ENCODE measurements at places on chromosomes 4 and X.
A peak's percentile ranks its signal among the peaks of the same experiment; 100 is the strongest.

DNA sequence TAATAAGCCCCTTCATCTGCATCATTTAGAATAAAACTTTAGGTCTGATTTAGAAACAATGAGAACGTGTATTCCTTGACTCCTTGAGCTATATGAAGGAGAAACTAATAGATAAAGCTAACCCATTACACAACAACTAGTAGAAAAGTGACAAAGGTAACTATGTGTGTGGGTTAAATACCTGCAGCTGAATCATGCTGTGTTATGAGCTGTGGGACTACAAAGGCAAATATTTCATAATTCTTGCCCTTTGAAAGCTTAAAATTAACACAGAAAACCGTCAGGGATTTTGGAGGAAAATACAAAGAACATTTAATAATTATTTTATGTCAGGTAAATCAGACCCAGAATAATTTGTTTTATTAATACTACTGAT lies 898 bp upstream of the NDP start:
- no peak for DNase-seq

DNA sequence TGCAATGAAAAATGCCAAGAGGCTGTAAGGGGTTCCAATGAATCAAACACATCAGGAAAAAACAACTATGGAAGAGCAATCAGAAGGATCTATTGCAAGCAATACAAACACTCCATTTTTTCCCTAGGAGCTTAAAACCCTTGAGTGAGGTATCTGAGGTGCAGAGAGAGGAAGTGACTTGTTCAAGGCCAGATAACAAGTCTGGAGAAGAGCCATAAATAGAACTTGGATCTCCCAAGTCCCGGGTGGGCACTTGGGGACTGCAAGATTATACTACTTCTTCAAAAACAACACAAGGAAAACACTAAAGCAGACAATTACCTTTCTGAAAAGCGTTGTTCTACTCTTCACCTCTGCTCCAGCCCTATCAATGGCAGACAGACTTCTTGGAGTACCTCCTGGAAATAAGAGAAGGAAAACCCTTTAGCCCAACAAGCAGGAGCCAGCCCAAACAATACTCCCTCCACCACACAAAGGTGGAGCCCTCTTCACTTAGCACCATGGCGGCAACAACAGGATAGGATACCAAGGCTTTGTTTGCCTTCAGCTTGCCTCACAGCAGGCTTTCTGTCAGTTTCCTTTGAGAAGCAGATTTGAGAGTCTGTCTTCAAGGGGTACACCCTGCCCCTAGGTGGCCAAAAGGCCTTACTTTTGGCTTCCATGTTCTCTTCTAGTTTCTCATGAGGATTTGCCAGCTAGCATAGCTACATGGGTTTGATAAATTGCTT lies 26.0 kb downstream of the AIFM1 start:
- peak; percentile 34 for DNase-seq

GRCh38 chr4:134668237-134668636 lies 466.6 kb upstream of the PABPC4L start:
- no peak for DNase-seq

GRCh38 chr4:60259781-60260180 lies 940.3 kb upstream of the ADGRL3 start:
- DNase-seq = no peak

DNA sequence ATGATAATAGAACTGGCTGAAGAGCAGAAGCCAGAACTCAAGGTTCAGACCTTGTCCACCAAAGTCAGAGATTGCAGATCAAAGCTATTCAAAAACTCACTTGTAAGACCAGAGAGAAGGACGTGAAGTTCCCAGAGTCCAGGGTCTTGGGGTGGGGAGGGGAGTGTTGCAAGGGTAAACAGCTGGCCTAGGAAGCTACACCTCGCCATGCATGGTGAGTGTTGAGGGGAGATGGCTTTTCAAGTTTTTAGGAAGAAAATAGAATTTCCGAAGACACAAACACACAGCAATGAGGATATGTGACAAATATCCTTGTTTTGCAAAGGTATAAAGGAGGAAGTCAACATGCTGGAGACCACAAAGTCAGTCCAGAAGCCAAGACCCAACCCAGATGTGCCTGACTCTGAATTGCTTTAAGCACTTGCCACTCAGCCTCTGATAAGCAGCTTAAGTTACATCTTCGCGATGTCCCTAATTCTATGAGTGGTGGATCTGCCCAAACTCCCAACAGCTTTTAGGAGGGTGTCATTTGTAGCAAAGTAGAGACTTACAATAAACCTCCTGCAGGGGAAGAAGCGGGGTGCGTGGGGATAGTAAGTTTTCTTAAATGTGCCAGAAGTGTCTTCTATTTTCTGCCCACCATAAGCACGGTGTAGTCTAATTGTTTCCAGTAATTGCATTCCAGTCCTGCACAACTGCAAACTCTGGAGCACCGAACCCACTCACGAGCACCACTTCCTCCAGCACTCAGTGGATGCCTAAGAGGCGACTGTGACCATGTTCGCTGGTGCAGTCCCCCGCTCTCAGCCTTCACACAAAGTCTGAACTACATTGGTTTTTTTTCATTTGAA lies 26.5 kb downstream of the HAND2 start:
- DNase-seq = no peak

DNA sequence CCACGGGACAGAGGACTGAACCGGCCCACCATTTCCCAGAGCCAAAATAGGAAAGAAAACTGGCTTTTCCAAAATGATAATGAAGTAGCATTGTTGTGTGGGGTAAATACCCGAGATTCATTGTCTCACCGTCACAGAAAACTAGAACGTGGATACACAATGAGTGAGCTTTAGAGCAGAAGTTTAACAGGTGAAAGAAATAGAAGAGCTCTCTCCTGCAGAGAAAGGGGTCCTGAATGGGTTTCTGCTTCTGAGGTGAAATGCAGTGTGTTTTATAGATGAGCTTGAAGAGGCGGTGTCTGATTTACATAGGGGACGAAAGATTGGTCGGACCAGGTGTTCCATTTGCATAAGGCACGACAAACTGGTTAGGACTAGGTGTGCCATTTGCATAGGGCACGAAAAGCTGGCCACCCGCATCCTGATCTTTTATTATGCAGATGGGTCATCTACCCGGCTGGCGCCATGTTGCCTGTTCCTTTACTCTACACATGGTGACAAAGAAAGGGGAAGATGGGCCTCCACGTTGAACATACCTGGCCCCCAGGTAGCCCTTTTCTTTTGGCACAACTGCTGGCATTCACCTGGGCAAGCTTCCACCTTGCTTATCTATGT lies 118.1 kb downstream of the ATXN3L start:
- no peak for DNase-seq

- DNase-seq = peak; percentile 65
These were observed 168.5 kb upstream of the STK26 start for GRCh38 chrX:131854581-131854980.

DNA sequence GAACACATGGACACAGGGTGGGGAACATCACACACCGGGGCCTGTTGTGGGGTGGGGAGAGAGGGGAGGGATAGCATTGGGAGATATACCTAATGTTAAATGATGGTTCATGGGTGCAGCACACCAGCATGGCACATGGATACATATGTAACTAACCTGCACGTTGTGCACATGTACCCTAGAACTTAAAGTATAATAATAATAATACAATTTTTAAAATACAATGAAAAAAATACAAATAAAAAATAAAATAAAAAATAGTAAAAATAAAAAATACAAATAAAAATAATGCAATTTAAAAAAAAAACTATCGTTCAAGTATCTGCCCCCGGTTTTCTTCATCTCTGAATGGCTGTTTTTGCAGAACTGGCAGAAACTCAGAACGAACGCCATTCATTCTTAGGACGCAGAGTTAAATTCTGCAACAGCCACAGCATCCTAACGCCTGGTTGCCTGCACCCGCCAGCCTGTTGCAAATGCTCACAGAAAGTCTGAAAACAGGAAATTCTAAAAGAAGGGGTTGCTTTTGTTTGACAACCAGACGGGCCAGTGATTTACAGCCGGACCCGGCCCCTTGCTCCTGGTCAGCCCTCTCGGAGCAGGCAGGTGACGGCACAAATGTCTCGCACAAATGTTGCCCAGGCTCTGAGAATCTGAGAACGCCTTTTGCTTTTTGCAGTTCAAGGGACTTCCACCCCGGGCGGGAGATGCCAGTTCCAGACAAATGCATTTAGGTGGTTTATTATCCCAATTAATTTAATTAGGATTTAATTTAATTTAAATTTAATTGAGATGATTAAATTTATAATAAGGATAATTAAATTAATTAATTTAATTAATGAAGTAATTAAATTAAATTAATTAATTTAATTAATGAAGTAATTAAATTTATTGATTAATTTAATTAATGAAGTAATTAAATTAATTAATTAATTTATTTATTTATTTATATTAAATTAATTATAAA lies 47.8 kb downstream of the CRLF2 start:
- DNase-seq = peak; percentile 57

- DNase-seq = no peak
These were observed 19.5 kb downstream of the SAT1 start for GRCh38 chrX:23802431-23802830.

DNA sequence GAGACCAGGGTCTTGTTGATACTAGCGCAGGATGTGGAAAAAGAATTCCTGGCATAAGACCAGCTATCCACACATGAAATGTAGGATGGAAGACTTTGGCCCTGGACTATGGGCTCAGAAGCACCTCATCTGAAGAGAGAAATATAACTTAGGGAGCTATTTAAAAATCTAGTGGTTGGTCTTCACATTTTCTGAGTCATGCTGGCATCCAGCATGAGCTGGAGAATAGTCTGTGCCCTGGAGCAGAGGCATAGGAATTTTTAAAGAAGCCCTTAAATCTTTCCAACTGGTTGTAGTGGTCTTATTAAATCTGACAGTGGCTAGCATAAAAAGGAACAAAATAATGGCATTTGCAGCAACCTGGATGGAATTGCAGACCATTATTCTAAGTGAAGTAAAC lies 86.3 kb downstream of the SMARCA5 start:
- DNase-seq = no peak

GRCh38 chr4:151629097-151629783 lies 131.6 kb downstream of the GATB start:
- DNase-seq = no peak

DNA sequence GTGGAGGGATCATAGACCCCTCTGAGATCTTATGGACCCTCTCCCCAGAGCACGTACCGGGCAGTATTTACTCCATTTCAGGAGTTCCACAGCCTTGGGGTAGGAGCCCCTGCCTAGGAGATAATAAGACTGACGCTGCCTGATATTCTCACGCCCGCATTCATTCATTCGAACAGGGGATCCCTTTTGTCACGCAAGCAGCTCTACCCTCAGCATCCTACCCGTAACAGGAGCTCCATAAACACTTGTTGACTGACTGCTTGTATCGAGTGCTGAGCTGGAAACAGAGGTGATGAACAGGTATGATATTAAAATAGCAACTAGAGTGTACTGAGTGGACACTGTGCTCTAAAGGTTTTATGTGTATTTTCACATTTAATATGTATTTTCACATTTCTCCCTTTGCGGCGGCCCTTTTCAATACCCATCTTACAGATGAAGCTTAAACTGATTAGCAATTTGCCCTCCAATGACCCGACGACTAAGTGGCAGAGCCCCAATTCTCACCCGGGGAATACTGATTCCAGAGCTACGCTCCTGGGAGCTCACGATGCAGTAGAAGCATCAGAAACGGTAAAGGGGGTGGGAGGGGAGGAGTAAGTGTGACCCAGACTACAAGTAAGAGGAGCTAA lies 888 bp downstream of the RAB28 start:
- peak; percentile 54 for DNase-seq

DNA sequence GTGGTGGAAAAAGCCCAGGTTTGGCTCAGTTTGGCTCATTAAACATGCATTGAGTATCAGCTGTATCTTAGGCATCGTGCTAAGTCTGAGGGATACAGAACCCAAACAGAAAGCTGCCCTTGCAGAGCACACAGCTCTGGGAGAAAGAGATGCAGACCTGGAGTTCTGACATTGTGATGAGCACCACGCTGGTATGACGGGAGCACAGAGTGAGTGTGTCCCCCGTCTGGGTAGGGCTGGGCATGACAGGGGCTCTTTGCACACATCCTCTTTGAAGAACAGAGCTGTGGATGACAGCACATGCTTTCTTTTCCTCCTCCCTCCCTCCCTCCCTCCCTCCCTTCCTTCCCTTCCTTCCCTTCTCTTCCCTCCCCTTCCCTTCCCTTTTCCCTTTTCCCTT lies 52.2 kb downstream of the CLCN4 start:
- DNase-seq = no peak

DNA sequence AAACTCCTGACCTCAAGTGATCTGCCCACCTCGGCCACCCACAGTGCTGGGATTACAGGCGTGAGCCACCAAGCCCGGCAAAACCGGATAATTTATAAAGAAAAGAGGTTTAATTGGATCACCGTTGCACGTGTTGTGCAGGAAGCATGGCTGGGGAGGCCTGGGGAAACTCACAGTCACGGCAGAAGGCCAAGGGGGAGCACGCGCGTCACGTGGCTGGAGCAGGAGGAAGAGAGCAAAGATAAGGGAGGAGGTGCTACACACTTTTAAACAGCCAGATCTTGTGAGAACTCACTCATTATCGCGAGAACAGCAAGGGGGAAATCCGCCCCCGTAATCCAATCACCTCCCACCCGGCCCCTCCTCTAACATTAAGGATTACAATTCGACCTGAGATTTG lies 177.9 kb upstream of the TENM3 start:
- DNase-seq = no peak

DNA sequence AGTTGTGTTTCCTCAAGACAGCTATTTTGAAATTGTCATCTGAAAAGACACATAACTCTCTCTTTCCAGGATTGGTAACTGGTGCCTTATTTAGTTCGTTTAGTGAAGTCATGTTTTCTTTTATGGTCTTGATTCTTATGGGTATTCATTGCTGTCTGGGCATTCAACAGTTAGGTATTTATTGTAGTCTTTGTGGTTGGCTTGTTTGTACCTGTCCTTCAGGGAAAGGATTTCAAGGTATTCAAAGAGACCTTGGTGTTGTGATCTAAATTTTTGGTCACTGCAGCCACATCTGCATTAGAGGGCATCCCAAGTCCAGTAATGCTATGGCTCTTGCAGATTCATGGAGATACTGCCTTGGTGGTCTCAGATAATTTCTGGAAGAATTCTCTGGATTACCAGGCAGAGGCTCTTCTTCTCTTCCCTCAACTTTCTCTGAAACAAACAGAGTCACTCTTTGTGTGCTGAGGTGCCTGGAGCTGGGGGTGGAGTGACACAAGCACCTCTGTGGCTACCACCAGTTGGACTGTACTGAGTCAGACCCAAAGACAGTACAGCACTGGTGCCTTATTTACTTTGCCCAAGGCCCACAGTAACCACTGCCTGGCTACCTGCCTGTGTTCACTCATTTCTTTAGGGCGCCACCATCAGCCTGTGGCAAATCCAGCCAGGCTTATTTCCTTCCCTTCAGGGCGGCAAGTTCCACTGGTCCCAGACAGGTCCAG lies 620.4 kb downstream of the KCNIP4 start:
- DNase-seq = no peak

DNA sequence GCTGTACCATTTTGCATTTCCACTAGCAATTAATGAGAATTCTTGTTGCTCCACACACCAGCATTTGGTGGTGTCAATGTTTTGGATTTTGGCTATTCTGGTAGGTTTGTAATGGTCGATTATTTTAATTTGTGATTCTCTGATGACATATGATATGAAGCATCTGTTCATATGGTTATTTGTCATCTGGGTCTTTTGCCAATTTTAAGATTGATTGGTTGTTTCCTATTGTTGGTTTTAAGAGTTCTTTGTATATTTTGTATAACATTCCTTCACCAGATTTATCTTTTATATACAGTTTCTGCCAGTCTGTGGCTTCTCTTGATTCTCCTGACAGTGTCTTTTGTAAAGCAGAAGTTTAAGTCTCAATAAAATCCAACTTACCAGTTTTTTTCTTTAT lies 18.5 kb upstream of the BDH2 start:
- DNase-seq = no peak

All from hematopoietic multipotent progenitor cell treated with erythropoietin and hydrocortisone succinate and interleukin-3 and kit ligand, for 6 days (in vitro differentiated cells).